Activated T-cell treated with anti-CD3 and anti-CD28 coated beads, Interleukin-2, amount 50 U/mL, for 24 hours (primary cell): ENCODE measurements at places on chromosomes 5 and 9.

DNA sequence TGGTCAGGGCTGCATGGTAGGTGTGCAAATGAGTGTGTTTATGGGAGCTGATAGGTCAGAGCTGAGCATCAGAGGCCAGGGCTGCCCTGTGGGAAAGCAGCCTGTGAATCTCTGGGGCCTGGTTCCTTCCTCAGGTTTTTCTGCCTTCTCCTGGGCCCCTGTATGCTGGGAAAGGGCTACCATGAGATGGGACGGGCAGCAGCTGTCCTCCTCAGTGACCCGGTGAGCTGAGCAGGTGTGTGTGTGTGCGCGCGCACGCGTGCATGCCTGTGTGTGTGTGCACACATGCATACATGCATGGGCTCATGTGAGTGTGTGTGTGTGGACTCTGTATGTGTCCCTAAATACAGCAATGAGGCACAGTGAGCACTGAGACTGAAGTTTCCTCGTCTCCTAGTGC lies 2.3 kb downstream of the SLC4A9 start:
- DNase-seq = no peak

DNA sequence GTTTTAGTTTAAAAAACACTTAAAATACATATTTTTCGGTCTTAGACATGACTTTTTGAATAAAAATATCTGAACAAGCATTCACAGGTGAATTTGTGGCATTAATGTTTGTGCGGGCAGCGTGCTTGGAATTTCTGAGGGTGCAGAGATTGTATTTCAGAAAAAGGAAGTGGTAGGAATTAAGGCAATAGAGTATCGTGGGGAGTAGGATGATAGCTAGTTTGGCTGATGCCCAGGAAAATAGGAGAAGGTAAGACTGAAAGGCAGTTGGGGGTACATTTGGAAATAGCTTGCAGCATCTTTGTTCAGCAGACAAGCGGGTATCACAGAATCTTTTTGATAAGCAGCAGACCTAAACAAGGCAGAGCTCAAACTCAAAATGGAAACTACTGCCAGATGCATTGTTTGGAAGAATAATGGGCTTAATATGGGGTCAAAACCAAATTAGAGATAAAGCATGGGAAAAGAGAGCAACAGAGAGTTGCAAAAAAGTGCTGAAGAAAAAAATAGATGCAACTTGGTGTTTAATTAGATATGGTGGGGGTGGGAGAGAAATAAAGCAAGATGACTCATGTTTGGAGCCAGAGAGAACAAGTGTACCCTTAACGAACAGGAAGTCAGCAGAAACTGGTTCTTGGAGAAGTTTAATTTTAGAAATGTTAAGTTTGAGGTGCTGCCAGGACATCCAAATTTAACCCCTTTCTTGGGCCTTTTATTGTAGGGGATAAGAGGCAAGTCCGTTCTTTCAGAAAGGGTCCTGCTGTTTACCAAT lies 85.7 kb upstream of the ARRDC3 start:
- DNase-seq = no peak

DNA sequence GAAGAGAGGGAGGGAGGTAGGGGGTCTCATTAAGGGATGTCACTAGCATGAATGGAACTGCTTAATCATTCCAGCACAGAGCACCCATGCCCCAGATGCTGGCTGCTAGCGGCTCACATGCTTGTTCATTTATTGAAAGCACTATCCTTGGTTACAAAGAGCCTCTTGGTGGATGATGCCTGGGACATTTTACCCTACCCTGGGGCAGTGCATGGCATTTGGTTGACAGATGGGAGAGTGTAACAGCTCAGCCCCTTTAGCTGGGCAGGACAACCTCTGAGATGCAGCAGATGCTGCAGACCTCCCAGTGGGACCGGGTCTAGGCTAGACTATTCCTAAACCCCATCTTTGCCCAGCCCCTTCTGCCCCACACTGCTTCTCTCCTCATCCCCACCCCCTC lies 46.9 kb upstream of the TCERG1 start:
- no peak for DNase-seq

DNA sequence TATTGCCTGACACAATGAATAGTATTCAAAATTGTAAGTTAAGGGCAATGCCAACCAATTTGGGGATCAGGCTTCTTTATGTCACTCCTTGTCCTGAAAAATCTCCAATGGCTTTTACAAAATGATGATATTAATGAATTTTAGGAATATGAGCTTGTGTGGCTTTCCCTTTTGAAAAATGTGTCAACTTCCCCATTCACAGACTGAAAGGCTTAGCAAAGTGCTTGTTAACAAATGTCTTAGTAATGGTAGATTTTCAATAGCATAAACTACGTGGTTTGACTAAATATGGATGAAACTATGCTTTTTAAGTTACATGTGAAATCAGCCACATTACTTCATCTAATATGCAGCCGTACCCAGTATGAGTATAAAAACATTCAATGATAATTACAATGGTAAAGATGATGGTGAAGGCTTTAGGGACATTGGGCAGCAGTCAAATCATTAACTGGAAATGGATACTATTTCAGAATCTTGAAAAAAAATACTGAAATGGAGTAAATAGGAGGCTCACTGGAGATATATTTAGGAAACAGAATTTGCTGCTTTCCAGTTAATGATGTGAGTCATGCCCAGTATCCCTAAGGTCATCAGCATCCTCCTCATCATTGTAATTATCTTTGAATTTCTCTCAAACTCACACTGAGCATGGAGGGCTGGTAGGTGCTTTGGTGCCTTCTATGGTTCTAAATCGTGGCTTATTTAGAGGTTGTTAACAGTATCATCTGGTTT lies 113.3 kb upstream of the ZNF608 start:
- no peak for DNase-seq

DNA sequence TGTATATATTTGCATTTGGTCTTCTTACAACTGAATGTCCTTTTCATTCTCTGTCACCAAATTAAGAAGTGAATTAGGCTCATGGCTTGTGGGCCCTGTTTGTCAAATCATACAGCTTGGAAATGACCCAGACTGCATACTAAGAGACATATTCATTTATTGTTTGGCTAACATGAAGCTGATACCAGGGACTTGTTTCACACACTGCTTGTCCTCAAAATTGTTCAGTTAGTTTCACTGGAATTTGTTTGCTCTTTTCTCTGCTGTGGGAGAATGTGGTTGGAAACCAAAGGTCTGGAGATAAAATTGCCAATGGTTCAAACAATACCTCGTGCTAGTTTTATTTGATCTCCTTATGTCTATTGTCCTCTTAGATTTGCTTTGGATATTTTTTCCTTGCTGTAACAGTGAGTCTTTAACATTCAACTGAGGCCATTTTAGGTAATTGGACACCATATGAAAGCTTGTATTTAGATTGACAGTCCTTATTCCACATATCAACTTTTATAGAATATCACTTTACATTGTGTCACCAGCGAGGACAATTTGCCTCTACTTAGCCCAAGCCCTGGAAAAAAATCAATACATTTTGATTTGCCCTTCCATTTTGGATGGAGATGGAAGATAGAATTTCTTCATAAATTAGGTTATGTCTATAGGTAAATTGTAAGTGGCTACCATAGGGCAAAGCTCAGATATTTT lies 144.3 kb upstream of the MTAP start:
- no peak for DNase-seq

DNA sequence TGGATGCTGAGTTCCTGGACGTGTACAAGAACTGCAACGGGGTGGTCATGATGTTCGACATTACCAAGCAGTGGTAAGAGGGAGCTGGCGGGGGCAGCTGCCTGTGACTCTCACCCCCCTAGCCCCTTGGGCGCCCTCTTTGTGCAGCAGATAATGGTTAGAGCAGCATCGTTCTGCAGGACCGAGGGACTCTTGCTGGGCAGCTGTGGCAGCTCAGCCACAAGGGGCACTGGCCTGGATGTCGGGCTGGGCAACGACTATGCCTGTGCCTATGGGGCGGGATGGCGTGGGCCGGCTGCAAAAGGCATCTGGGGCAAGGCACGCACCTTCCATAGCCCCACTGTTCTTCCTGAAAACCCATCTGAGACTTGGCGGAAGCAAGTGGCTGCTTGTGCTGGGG lies 12.9 kb upstream of the AJM1 start:
- DNase-seq = no peak

DNA sequence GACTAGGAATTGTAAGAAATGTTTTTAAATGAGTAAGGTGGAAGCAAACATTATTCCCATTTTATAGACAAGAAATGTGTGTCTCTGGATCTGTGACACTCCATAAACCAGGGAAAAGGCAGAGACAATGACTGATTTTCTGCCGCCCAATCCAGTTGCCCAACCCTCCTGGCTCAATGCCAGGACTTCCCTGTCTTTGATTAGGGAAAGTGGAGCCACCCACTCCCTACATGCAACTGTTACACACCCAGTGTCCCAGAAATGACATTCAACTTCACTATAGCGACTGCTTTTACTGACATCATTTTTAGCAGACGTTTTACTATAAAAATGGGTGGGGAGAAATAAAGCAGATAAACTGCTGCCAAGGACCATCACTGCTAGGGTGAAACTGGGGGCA lies 79.7 kb downstream of the THBS4 start:
- DNase-seq = no peak

- DNase-seq = peak; percentile 78
These were observed 3.9 kb downstream of the TEX53 start for GRCh38 chr9:114653556-114654159.

DNA sequence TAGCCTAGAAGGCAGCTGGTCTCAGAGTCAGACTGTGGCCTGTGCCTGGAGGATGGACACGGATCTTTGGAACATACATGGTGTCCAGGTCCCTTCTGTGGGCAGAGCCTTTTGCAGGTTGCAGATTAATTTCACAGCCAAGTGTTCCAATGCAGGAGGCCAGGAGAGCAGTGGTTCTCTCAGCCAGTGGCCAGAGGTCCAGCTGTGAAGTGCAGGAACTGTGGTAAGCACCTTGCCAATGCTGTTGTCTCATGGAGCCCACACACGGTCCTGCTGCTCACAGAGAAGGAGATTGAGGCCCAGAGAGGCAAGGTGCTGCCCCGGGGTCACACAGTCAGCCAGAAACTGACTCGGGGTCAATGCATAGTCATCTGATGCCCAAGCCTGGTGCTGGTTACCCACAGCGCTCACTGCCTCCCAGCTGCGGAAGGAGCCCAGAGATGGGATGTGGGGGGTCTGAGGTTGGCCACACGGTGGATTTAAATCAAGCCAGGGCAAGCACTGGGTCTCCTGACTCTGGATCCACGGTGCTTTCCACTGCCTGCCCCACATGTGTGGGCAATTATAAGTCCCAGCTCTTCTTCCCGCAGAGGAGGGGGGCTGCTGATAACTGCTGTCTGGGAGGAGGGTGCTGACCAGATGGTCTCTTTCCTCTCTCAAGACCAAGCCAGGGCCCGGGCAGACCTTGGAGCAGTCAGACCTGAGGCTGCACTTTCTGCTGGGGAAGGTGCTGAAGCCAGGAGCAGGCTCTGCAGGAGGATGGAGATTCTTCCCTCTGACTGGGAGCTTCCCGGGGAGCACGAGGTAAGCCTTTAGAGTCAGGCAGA lies 2.8 kb downstream of the PDGFRB start:
- DNase-seq = no peak

GRCh38 chr5:43639566-43639965 lies 36.6 kb downstream of the NNT start:
- no peak for DNase-seq

- DNase-seq = no peak
These were observed 88.0 kb downstream of the SLC44A1 start for GRCh38 chr9:105332471-105332870.

DNA sequence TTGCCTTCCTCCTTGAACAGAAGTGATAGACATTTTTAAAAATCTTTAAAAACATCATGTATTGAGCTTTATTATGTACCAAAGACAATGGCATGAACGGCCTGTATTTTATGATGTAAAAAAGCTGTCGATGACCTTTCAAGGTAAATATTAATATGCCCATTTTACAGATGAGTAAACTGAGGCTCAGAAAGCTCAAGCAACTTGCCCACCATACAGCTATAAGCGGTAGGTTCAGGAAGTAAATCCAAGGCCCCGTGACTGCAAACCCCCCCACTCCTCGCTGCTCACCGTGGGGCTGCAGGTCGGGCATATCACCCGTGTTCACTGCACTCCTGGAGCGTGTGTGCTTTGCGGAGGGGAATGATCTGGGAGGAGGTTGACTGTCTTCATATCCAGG lies 3.4 kb downstream of the PLPP7 start:
- no peak for DNase-seq

- no peak for DNase-seq
These were observed 20.5 kb downstream of the CD274 start for GRCh38 chr9:5470816-5471215.

DNA sequence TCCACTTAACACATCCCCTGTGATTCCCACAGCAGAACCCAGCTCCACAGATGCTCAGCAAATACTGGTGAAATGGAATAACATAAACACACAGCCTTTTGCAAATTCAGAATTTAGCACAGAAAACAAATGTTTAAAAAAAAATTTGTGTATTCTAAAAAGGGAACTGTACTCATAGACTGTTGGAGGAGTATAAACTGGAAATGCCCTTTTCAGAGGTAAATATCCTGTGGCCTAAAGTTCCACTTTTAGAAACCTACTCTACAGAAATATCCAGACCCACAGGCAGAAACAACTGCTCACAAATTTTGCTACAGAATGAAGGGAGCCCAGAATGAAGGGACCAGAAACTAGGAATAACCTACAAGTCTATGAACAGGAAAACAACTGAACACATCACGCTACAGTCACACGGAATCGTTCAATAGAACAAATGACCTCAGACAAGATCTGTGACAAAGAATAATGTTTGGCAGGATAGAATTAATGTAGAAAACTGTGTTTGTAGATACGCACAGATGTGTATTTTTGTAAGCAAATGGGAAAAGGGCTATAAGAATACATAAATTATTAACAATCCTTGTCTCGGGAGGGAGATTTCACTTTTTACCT lies 78.5 kb downstream of the SHB start:
- DNase-seq = no peak

GRCh38 chr5:122173474-122174415 lies 44.4 kb downstream of the ZNF474 start:
- no peak for DNase-seq

DNA sequence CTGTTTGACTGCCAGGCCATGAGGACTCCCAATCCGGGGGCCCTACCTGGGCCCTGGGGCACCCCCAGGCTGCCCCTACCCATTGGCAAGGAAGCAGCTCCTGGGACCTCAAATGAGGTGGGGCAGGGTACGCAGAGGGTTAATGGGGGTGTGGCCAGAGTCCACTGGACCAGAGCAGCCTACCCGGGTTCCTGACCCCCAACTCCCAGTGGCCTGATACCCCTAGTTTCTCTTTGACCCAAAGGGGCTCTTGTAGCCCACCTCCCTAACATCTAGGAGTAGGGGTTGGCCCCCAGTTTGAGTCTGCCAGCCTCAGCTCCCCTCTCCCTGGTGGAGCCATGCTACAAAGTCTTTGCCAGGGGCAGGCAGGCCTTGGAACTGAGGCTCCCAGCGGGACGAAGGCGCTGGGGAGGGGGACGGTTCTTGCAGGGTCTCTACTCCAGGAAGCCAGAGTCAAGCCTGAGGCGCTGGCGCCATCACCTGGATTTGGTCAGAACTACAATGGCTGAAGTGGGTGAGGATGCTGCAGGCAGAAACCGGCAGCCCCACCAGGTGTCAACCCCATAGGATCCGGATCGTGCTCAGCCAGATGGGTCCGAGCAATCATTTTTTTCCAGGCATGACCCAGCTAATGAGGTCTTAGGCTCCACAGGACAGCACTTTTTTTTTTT lies 8.4 kb upstream of the CERCAM start:
- DNase-seq = peak; percentile 65
